Activated naive CD4-positive, alpha-beta T cell treated with anti-CD3 and anti-CD28 coated beads, Interleukin-2, amount 10 ng/mL, durations not matched to agents 7 days and 5 days (primary cell): ENCODE measurements at places on chromosomes 12 and 14.

DNA sequence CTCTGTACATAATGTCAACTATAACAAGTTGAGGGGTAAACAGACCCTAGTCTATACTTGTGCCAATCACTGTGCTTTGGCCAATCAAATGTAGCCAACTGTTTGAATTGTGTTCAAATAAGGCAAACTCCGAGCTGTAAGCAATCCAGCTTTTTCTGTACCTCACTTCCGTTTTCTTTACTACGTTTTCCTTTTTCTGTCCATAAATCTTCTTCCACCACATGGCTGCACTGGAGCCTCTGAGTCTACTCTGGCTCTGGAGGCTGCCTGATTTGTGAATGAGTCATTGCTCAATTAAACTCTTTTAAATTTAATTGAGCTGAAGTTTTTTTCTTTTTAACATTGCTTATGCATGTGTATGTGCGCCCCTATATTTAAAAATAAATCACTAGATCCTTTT lies 29.7 kb downstream of the CLEC1A start:
- no peak for DNase-seq

DNA sequence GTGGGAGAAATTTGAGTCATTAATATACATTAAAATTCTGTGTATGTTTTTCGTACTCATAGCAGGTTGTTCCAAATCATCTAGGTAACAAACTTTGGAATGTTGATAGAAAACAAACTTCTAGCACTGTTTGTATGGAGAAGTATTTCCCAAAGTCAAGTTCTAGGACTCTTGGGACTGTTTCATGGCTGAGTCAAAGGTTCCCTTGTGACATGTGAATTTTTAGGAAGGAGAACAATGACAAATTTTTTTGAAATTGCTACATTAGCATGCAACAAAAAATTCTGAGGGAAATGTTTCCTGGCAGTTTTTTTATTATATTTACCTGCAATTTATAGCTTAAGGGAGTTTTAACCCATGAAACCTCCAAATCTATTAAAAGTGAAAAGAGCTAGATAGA lies 73.8 kb downstream of the RASSF8 start:
- no peak for DNase-seq

GRCh38 chr12:132925597-132926414 lies 30.3 kb downstream of the ZNF605 start:
- DNase-seq = no peak

GRCh38 chr12:45938566-45938965 lies 51.8 kb downstream of the SCAF11 start:
- no peak for DNase-seq

- no peak for DNase-seq
Measured at GRCh38 chr12:569091-569676, 94.1 kb downstream of the NINJ2 start.

- DNase-seq = no peak
Measured at GRCh38 chr12:106434526-106434925, 77.0 kb downstream of the POLR3B start.

GRCh38 chr12:49527361-49528130 lies 11.3 kb upstream of the KCNH3 start:
- no peak for DNase-seq
